CD4-positive, alpha-beta T cell treated with Interleukin-6 at 100 ng/mL for 8 hours (primary cell): ENCODE measurements at places on chromosomes 7 and 10.

GRCh38 chr7:72244826-72245398 lies 167.2 kb downstream of the CALN1 start:
- no peak for DNase-seq

DNA sequence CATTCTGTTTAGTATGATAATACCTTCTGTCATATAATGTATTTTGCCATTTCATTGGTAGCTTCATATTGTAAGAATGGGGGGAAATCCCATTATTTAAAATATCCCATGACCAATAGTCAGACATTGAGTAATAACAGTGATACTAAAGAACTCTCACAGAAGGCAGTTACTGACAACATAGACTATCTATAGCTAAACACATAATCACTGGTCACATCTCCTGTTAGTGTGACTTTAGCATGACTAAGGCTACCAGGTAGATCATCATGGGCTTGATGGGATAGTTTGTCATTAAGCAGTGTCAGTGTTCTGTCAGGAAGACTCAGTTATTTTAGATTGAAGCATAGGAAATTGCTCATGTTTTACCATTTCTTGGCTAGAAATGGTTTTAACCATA lies 16.4 kb downstream of the OPN1SW start:
- DNase-seq: no peak

DNA sequence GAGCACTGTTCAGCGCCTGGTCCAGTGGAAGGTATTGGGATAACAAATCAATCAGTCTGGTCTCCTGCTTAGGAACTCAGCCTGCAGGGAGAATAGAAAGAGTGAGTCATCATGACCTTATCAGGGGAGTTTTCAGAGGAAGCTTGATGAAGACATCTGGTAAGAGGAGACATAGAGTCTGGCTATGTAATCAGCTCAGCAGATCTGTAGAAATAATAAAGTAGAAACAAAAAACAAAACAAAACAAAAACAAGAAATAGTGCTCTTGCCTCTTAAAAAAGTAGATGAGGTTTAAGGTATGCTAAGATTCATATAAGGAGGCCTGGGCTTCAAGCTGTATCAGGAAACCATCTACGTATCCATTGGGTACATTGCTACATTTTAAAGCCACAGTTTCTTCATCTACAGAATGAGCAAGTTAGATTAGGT lies 14.4 kb downstream of the TAS2R41 start:
- no peak for DNase-seq

DNA sequence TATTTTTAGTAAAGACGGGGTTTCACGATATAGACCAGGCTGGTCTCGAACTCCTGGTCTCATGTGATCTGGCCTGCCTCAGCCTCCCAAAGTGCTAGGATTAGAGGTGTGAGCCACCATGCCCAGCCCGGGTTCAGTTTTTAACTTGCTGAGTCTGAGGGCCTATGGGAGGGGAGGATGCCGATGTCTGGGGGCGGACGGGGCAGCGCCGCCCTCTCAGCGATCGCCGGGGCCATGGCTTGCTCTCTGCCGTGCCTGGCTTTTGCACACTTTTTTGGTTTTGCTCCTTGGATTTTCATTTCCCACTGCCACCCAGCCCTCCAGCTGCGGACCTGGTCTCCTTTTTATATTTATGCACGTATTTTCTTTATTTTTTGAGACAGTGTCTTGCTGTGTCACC lies 15.2 kb upstream of the COL26A1 start:
- no peak for DNase-seq

DNA sequence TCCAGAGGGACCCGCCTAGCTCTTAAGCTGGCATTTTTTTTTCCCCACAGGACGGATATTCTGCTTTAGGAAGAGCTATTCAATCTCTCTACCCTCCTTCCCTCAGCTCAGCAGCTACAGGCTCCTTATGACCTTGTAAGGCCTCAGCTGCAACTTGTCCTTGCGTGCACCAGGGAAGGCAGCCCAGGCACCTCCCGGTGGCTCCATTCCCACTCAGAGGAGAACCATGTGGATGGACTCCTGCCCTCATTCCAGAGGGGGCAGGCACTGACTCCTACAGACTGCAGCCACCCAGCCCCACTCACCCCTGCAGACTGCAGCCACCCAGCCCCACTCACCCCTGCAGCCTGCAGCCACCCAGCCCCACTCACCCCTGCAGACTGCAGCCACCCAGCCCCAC lies 73.7 kb downstream of the ITIH5 start:
- DNase-seq: no peak

DNA sequence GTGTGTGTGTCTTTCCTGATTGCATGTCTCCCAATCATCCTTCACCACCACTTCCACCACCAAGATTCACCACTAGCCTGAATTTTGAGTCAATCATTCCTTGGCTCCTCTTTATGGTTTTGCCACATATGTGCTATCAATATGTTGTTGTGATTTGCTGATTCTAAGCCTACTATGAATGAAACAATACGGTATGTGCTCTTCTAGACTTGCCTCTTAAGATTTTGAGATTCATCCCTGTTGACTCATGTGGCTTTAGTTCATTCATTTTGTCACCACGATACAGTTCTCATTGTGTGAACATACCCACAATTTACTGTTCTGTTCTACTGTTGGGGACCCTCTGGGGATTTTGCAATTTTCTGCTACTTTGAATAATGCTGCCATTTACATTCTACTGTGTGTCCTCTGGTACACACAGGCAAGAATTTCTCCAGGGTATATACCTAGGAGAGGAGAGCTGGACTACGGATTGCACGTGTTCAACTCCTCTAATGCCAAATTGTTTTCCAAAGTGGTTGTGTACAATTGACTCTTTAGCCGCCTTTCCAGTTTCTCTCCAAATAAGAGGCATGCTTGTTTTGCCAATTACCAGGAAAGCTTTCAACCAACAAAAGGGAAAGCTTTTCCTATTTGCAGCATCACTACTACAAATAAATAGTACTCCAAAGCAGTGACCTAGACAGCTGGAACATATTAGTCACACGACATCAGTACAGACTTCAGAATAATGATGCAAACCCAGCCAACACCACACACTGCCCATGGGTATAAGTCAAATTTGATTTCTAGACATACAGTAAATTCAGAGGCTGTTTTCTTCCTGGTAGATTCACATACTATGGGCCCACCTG lies 30.0 kb downstream of the SGMS1 start:
- DNase-seq: no peak

GRCh38 chr7:84092207-84092606 lies 102.4 kb downstream of the SEMA3A start:
- DNase-seq: peak; percentile 46

- no peak for DNase-seq
Measured at GRCh38 chr10:102405108-102405571, 9.6 kb downstream of the NFKB2 start.

DNA sequence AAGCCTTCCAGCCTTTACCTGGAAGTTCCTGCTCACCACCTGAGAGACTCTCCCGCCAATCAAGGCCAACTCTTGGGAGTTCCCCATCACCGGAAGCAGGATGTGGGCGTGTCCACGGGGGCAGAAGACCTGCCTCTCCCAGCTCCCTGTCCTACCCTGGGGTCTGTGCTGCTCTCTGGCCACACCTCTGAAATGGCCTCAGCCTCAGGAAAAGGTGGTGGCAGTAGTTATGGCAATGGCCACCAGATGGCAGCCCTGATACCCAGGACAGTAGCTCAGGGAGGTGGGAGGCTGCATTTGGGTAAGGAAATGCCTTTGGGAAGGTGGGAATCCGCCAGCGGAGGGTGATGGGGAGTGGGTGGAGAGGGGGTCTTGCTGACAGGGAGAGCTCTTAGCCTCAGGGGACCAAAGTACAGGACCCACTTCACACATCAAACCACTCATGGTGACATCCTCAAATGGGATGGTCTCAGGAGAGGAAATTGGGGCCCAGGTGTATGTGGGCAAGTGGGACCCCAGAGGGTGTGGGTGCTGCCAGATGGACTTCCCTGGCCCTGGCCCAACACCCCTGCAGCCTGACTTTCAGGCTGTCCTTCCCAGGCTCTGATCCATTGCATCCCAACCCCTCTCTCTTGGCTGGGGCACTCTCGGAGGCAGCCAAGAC lies 33.9 kb downstream of the KAZALD1 start:
- DNase-seq: peak; percentile 49

GRCh38 chr10:124221356-124222317 lies 128.2 kb upstream of the CHST15 start:
- no peak for DNase-seq

GRCh38 chr7:128217030-128217805 lies 23.9 kb upstream of the LEP start:
- DNase-seq: no peak

DNA sequence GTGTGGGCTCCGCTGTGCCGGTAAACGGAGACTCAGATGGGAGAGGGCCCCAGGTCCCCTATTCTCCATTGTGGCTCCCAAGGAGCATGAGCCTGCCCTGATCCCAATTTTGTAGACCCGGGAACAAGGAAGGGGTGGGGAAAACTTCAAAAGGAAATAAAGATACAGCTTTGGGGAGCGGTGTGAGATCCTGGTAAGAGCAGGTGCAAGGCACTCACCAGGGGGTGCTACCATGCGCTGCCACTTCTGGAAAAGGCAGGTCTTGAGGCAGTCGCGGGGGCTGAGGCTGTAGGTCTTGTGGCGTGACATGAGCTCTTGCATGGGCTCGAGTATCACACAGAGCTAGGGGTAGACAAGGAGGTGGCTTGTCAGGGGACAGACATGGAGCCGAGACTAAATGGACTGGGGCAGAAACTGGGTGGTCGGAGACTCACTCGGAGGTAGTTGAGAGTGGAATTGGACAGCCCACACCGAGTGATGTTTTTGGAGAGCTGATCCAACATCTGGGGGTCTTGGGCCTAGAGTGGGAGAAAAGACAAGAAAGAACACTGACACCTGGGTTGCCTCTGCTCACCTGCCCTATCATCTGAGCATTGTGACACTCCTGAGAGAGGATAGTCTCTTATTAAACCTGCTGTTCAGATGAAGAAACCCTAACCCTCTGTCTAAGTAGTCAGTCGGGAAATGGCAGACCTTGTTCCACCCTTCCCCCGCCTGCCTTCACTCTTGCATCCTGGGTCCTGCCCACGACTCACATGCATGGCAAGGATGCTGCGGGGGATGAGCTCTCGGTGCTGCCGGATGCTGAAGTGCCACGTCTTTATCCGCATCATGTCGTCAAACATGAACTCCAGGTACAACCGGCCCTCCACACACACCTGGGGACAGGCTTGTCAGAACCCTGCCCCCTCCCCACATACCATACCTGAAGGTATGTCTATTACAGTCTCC lies 10.7 kb downstream of the LDB1 start:
- no peak for DNase-seq

- DNase-seq: no peak
Measured at GRCh38 chr7:129947049-129947448, 5.7 kb downstream of the UBE2H start.

- DNase-seq: no peak
Measured at GRCh38 chr10:52108236-52108635, 205.8 kb upstream of the DKK1 start.

DNA sequence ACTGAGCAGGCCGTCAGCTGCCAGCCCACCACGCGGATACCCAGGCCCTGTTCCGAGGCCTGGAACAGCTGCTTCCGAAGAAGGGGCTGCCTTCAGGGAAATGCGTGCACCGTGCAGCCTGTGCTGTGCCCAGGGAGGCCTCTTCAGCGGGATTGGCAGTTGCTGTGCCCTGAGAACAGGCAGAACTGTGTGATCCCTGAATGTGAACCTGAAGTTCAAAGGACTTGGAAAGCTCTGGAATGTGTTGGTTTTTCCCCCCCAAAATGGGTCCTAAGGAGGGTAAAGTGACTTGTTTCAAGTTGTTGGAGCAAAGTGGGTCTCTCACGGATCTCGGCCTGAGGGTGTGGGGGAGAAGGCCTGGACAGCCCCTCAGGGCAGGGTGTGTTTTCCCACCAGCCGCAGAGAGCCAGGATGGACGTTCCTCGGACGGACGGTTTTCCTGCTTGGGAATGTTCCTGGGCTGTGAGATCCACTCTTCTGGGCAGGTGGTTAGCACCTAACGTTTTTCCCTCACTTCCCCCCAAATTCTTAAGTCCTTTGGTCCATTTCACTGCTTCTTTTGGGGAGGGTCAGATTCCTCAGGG lies 2.1 kb downstream of the SPRN start:
- DNase-seq: no peak

- DNase-seq: no peak
Measured at GRCh38 chr7:118129041-118129795, 54.7 kb upstream of the LSM8 start.

- DNase-seq: no peak
Measured at GRCh38 chr7:370775-371118, 80.8 kb downstream of the FOXL3 start.

DNA sequence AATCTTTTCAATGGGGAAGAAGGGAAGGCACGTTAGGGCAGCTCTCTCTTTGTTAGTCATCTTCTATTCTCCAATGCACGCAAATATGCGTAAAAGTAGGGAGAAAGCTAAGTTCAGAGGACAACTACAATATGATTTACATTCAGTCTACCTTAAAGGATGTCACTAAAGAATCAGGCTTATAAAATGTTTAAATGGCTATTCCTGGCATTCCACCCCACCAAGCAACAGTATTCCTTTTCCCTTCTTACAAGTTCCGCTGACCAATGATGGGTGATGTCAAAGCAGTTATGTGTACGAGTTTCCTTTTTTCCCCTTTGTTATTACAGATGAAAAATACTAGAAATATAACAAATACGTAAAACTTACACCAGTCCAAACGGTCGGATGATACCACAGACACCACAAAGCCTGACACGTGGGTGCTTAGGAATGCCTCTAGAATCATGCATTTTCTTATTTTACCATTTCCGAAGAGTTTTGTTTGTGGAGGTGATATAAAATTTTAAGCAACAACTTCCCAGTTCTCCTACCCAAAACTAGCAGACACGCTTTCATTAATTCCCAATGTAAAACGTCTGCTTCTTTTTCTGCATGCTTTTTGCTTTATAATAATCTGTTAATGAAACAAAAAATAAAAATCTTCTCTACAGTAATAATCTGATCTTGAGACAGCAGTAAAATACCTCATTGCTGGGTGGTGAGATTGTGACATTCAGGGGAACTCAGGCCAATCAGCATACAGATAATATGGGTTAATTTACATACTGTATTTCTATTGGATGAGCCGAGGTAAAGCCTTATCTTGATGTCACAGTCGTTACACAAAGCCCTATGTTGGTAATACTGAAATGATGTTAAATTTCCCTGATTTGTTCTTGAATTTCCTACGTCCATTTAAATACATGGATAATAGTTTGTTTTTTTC lies 708 bp upstream of the GPR85 start:
- DNase-seq: no peak

DNA sequence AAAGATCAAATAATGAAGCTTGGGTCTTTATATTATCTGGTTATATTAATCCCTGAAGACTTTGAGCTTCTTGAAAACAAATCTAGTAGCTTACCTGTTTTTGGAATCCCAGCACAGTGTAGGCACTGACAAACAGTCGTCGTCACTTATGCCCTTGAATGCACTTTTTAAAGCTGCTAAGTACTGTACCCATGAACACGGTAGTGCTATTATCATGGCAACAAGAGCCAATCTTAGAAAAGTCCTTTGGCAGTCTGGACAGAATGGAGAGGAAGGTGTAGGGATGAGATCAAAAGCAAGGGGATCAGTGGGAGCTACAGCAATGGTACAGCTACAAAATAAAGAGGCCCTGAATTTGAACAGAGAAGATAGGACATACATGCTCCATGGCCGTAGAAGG lies 9.4 kb downstream of the SLC25A13 start:
- DNase-seq: no peak

- no peak for DNase-seq
Measured at GRCh38 chr7:2803342-2803692, 40.8 kb downstream of the GNA12 start.

- DNase-seq: no peak
Measured at GRCh38 chr7:81719865-81720264, 50.0 kb downstream of the HGF start.
